ENCODE measurements at places on chromosomes 7 and 10.
A peak's percentile ranks its signal among the peaks of the same experiment; 100 is the strongest.

GRCh38 chr7:134630893-134631292, 15.8 kb upstream of the BPGM start:
- DNase-seq = no peak

GRCh38 chr7:16046041-16046440, 359.6 kb upstream of the MEOX2 start:
- DNase-seq = no peak

DNA sequence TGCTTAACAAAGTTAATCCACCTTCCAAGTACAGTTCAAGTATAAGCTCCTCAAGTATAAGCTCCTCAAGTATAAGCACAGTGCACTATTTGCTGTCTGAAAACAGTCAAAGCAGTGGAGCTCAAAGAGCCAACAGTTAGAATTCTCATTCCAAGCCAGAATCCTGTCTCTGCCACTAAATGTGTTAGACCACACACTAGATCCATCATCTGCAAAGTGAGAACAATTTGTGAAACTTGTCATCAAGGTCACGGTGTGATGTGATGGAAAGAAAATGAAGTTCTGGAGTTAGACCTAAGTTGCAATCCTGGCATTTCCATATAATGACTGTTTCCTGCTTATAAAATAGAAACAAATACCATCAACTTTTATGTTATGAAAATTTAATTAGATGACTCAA, 602.5 kb downstream of the TNS3 start:
- no peak for DNase-seq

DNA sequence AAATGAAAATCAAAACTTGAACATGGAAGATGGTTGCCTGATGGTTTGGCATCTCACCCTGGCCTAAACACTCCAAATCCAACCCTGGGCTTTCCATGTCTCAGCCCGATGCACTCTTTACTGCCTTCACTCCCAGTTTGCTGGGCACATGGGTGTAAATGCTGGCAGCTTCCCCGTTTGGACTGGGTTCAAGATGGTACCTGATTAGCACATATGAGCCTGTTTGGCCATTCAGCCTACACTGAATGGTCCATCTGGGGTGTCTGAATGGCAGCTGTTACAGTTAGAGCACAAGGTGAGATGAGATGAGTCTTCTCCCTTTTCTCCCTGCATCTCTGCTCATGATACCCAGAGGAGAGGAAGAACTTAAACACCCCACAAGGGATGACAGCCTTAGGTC, 37.1 kb downstream of the ATXN7L1 start:
- no peak for DNase-seq

- DNase-seq = peak; percentile 80
These were observed 142.8 kb upstream of the CALCR start for GRCh38 chr7:93717217-93717900.

DNA sequence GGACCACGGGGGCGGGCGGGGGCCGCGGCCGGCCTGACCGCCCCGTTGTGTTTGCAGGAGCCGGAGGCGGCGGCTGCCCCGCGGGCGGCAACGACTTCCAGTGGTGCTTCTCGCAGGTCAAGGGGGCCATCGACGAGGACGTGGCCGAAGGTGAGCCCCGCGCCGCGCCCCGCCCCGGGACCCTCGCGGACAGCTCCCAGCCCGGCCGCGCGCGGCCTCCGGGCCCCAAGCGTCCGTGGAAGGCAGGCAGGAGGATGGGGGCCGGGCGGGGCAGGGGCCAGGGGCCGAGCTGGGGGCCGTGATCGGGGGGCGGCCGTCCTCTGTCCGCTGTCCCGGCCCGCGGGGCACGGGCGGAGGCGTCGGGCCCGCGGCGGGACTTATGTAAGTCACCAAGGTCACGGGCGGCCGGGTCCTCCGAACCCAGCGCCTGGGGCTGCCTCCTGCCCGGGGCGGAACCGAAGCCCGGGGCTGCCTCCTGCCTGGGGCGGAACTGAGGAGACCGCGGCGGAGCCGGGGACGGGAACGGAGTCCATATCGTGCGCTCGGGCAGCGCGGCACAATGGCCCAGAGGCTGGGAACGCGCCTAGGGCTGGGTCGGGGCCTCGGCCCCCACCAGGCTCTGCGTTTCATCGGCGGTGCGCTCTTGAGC, 497 bp downstream of the PPP2R2D start:
- DNase-seq = no peak

- no peak for DNase-seq
These were observed 3.5 kb downstream of the RNF216 start for GRCh38 chr7:5777932-5778331.

DNA sequence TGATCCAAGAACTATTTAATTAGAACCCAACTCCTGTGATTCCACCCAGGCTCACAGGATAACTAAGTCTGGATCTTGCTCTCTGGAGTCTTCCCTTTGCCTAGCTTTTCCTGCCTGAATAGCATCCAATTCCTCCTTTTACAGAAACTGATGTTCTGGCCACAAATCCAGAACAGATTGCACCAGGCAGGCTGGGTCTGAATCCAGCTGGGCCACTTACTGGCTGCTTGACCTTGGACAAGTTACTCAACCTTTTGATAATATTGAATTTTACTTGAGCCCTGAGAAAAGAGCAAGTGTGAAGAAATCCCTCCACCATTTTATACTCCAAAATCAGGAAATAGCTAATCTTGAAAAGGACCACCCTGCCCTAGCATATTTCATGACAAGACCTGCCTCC, 55.5 kb upstream of the SLC35G1 start:
- no peak for DNase-seq

DNA sequence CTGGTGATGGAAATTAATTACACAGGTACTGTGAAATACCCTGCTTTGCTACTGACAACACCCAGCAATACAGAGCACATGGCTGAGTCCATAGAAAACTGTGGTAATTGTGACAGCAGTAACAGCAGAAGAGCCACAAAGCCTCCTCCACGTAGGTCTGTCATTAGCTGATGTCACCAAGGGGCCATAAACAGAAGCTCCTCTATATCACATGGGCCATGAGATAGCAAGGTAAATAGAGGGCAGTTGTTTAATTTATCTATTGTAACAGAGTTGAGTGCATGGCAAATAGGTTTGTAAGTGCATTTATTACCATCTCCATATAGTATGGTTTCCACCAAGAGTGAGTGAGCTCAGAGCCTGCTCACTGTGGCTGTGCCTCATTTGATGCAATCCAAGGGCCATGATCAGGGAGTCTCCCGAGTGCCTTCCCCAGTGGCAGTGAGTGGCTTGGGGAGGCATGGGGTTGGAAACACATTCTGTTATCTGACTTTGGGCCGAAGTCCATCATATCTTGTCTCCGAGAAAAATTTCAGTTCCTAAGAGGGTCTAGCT, 281.2 kb downstream of the SKAP2 start:
- no peak for DNase-seq

DNA sequence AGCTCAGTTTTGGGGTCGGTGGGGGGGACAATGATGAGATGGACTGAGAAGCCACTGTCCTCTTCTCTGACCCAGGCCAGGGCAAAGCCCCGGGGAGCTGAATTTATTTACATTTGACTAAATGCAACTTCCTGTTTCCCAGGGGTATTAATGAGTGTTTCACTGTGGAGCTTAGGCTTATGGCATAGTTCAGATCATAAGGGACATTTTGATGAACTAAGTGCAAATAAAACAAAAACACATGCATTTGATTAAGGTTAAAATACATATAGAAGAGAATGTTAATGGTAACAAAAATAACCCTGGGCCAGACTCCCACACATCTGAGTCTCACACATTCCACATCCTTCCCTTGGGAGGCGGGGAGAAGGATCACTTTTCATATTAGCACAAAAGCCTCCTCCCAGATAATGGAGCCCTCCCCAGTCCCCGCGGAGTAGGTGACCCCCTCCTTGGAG, 320.6 kb downstream of the FRMD4A start:
- DNase-seq = no peak

- DNase-seq = peak; percentile 34
These were observed 102.9 kb upstream of the NFE2L3 start for GRCh38 chr7:26049081-26049480.

- peak; percentile 88 for DNase-seq
These were observed 327.2 kb upstream of the AKR1E2 start for GRCh38 chr10:4498711-4499251.

DNA sequence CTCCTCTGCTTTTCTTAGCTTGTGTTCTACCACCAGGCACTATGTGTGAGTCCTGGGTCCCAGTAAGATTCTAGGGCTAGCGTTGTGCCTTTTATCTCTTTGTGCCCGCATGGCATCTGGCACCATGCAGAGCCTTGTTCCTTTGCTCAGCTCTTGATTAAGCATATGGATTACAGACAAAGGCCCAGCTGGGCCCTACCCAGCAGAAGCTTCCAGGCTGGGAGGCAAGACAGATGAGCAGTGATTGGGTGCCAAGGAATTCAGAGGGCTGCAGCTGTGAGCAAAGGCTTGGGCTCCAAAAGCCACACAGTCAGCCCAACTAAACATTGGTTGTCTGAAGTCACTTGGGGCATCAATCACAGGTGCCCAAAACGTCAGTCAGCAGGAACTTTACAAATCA, 2.0 kb downstream of the ACSM6 start:
- no peak for DNase-seq

DNA sequence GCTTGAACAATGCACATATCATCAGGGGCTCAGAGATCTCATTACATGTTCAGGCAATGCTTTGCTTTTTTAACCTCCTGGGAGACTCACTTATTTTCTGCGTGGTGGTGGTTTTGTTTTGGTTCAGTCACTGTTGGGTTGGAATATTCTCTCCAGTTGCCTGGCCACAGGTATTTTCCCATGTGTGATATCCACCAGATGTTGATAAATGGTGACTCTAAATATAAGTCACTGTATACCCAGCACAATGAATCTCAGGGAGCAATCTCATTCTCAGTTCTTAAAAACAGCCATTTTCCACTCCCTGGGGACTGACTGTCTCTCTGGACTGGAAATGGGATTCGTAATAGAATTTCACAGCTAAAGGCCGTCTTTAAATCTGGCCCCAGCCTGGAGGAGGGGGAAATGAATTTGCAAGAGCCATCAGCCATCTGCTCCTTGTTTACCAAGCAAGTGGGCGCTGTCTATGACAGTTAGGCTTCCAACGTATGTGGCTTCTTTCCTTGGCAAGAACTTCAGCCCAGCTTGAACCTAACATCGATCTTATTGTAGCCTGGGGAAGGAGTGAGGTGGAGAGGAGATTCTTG, 1106.2 kb downstream of the NRG3 start:
- peak; percentile 59 for DNase-seq

DNA sequence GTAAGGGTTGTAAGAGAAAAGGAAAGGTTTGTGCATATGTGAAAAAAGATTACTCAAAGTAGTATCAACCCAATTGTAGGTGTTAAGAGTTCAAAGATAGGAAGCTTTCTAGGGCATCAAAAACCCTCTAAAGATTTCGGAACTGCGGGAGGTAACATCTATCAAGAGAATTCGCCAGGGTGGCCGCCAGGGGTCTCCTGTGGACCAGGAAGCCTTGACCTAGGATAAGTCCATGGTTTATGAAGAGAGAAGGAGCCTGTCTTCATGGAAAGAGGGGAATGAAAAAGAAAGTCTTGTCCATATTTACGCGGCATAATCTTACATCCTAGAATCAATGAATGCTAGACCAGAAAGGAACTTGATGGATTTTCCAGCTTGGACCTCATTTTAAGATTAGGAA, 140.7 kb upstream of the CALCR start:
- DNase-seq = peak; percentile 67

- DNase-seq = peak; percentile 31
These were observed 84.1 kb upstream of the INHBA start for GRCh38 chr7:41786944-41787343.

DNA sequence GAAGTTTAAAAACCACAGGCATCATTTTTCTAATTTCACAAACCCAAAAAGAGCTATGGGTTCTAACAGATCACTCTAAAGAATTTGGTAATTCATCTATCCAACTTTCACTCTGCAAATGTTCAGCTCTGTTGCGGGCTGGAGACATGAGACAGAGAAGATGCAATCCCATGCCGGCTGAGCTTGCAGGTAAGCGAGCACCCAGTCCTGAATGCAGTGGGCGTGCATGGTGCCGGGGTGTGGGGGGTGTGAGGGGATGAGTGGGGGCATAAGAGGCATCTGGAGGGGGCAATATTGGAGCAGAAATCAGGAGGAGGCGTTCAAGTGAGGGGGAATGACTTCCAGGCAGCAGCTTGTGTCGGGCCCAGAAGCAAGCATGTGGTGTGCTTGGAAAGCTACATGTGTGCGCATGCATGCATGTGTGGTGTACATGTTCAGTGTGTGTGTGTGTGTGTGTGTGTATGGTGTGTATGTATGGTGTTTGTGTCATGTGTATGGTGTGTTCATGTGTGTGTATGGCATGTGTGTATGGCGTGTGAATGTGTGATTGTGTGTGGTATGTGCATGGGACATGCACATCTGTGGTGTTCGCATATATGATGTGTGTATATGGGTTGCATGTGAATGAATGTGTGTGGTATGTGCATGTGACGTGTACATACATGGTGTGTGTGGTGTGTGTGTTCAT, 172.9 kb downstream of the PRKCQ start:
- no peak for DNase-seq

DNA sequence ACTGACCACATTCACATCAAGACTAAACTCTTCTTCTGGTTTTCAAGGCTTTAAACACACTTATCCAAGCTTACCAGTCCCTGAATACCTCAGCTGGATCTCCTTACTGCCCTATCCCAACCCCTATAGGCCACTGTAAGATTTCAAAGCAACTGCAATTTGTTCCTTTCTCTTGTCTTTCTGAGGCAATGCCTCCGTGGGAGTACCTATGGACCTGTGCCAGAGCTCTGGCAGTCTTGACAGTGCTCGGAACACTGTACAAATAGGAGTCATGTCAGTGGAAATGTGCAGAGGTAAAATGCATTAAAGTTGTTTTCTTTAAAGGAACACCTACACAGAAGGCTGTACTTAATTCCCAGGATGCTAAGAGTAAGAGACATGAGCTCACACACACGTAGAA, 124.7 kb downstream of the CNOT4 start:
- peak; percentile 46 for DNase-seq

DNA sequence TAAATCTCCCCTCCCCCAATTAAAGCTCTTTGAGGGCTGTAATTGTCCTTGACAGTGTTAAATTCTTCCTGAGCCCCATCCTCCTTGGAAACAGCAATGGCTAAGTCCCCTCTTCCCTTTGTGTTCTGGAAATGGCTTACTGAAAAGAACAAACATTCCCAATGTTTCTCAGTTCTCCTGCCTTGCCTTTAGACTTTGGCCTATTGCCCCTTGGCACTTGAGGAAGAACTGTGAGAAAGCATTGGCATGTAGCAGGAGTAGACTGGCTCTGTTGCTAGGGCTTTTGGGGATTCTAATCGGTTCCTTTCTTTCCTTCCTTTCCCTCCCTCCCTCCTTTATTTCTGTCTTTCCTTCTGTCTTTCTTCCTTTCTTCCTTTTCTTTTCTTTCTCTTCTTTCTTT, 463.3 kb upstream of the PODXL start:
- DNase-seq = no peak

Data from renal cortical epithelial cell (primary cell).